ENCODE measurements at places on chromosomes 3 and 15.

GRCh38 chr15:25060472-25060803, 105.7 kb downstream of the SNRPN start:
- DNase-seq: no peak

DNA sequence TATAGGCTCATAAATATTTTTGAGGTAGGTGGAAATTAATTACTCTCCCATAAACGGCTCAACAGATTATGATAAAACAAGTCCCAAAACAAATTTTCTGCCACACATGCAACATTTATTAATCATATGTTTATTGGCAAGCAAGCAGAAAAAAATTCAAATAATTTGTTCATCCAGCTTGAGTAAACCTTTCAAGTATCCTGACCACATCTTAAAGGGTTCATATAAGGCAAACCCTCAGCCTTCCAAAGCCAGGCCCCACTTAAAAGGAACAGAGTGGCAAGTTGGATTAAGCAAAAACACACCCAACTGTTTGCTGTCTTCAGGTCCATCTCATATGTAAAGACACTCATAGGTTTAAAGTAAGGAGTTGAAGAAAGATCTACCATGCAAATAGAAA, 1042.3 kb downstream of the DIPK2A start:
- no peak for DNase-seq

GRCh38 chr3:156795890-156796481, 30.2 kb upstream of the LEKR1 start:
- no peak for DNase-seq

GRCh38 chr3:24382647-24383046, 112.0 kb downstream of the THRB start:
- DNase-seq: no peak

GRCh38 chr3:37996785-37997301, 6.3 kb downstream of the VILL start:
- DNase-seq: peak; percentile 77

GRCh38 chr3:126213379-126214028, 33.1 kb upstream of the ALDH1L1 start:
- DNase-seq: no peak

DNA sequence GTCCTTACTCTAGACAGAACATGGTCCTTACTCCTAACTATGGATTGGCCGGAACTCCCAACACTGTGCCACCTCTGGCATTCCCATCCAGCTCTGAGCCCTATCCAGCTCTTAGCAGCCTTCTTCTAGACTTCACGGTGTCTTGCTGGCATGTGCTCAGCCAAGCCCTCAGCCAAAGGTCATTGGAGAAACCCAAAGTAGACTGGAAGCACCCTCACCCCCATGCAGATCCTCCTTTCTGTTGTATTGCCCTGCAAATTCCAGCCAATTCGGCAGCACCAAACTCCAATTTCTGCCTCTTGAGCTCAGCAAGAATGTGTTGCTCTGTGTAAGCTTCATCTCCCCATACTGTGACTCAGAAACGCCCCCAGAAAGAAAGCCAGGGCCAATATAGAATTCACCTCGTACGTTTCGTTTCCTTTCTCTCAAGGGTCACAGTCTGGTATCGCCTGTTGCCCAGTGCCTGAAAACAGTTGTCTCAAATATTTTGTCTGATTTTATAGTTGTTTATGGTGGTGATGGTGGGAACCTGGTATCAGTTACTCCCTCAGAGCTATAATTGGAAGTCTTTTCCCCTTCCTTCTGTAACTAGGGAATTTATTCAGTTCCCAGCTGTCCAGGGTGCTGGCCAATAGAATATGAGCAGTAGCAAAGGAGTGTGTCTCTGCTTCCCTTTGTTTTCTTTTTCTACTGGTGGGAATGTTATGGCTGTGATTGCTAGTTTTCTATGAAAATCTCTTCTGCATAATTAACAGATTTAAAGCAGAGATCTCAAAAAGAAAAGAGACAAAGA, 28.4 kb upstream of the EPHB3 start:
- DNase-seq: no peak

DNA sequence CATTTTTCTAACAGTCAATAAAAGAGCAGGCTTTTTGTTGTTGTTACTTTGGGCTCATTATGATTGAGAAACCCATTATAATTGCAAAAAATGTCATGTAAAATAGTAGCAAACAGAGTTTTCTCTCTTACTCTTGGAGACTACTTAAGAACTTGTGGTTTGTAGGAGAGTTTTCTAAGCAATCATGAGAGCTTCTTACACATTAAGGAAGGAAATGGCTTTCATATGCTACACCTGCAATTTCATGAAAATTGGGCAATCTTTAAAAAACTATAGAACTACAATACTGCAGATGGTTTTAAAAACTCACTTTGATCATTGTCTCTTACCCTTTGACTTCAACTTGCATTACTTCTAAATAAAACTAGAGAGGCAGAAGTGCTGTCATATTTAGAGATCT, 701.8 kb downstream of the ZPLD1 start:
- DNase-seq: no peak

GRCh38 chr3:112744106-112744505, 102.6 kb downstream of the CD200R1L start:
- no peak for DNase-seq
